Lung microvascular endothelial cell (primary cell): ENCODE measurements at places on chromosomes 7 and 10. TPM values are rescaled to one million over a fixed set of nuclear protein-coding genes. Genes with fewer than 3 reads are reported as not detected.

GRCh38 chr10:49741108-49741995, 20.8 kb downstream of the OGDHL start:
- peak; percentile 1 for DNase-seq

DNA sequence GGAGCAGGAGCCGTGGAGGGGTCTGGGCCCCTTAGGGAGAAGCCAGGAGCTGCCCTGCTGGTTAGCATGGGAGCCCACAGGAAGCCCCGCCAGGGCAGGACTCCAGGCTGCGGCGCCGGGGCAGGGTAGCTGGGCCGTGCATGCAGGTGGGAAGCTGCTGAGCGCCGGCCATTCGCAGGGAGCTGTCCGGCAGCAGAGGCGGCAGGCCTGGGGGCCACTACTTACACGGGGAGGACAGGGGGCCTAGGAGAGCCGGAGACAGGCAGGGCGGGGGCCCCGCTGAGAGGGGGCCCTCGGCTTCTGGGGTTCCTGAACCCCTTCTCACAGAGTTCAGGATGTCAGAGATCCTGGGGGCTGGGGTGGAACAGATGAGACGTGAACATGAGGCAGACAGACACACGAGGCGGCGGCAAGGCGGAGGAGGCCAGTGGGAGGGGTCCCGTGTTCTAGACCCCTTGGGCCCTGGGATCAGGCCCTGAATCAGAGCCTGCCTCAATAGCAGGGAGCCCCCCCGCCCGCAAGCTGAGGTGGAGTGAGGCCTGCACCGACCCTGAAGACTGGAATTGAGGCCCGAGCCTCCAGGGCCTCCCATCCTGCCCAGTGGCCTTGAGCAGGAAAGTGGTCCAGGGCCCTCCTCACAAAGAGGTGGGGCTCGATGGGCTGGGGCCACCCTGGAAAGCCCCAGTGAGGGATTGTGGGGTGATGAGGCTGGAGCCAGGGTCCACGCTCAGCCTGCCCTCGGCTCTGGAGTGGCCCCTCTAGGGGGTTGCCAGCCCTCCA, 28.0 kb downstream of the YKT6 start:
- no peak for DNase-seq

GRCh38 chr7:139457153-139457946, 26.1 kb downstream of the KLRG2 start:
- no peak for DNase-seq

DNA sequence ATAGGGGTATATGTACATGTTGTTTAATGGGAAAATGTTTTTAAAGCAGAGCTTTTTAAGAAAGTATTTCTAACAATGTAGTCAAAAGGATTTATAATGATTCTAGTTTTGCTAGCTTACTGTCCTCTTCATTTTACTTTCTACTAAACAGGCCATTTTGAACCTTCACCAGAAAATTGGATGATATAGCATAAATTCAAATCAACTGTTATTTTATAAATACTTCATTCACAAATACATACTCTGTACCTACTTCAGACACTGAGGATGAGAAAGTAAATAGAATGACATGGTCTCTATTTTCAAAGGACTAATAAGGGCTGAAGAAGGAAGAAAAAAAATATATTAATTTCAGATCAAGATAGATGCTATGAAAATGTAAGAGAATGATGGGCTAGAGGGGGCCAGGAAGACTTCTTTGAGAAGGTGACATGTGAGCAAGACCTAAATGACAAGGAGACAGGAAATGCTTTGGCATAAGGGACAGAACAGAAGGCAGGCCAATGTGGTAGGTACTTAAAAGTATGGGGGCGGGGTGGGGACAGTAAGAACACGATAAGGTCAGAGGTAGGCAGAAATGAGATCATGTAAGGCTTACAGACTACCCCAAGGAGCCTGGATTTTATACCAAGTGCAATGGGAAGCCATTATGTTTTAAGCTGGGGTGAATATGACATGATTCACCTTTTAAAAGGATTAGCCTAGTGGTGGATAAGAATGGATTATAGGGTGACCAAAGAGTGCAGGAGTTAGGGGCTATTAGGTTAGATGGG, 5.2 kb downstream of the NAMPT start:
- no peak for DNase-seq

DNA sequence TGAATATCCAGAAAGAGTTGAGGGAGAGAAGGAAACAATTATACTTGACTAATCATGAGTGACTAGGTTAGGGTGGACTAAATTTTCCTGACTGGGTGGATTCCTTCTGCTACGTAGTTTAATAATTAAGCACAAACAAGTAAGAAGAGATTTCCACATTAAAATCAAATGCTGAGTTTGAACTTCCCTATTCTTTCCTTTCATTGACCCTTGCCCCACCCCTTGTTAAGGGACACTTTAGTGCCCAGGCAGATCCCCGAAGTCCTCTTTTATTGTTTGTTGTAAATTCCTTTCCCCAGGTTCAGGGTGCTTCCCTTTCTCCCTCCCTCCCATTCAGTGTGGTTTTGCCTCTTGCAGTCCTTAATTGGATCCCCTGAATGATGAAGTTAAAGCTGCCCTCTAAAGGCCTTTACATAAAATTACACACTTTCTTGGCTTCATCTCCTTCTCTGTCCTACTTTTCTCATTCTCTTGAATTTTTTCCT, 8.8 kb upstream of the SPAM1 start:
- peak; percentile 25 for DNase-seq

The DNAJC12 gene
- total RNA-seq = 4.1 and 6.3 TPM in 2 replicates

The RBM48 gene
- total RNA-seq = 5.9 and 10.9 TPM in 2 replicates

The TMEM236 gene
- 0.65 and 0.79 TPM in 2 replicates for total RNA-seq

The COX15 gene
- 25.0 and 30.7 TPM in 2 replicates for total RNA-seq
